Skeletal muscle tissue (tissue), 5 donors: ENCODE measurements at places on chromosomes 5 and 9. TPM values are rescaled to one million over a fixed set of nuclear protein-coding genes. Genes with fewer than 3 reads are reported as not detected.

TSLP gene
- total RNA-seq = under 0.01 TPM

PAEP gene
- total RNA-seq = not detected

CAVIN4 gene
- total RNA-seq = 172 TPM

PCYOX1L gene
- 3.7 TPM for total RNA-seq

SPINK13 gene
- not detected for total RNA-seq

PGGT1B gene
- total RNA-seq = 14.1 TPM
